Fibroblast of lung (primary cell): ENCODE measurements at places on chromosomes 1 and 21. TPM values are rescaled to one million over a fixed set of nuclear protein-coding genes. Genes with fewer than 3 reads are reported as not detected.

DNA sequence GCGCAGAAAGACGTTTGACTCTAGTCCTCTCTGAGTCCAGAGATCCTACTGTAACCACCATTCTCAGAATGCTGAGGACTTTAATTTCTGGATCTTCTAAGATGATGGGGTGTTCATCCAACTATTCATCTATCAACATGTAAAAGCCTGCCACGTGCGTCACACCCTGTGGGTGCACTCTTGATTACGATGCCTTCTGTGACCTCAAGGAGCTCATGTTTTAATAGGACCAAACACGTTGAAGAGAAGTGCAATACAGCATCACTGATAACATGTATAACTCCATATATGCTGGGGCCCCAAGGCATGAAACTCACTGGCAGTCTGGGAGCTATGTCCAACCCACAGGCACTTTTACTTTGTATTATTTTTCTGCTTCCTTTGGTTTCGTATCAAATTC lies 19.0 kb downstream of the KIAA0040 start:
- DNase-seq, result no peak

The SYTL1 gene
- polyA plus RNA-seq, result 0.02 and 0.03 TPM in 2 replicates

The TMED5 gene
- polyA plus RNA-seq, result 54.7 and 56.0 TPM in 2 replicates

The LENEP gene
- not detected in 2 replicates for polyA plus RNA-seq

DNA sequence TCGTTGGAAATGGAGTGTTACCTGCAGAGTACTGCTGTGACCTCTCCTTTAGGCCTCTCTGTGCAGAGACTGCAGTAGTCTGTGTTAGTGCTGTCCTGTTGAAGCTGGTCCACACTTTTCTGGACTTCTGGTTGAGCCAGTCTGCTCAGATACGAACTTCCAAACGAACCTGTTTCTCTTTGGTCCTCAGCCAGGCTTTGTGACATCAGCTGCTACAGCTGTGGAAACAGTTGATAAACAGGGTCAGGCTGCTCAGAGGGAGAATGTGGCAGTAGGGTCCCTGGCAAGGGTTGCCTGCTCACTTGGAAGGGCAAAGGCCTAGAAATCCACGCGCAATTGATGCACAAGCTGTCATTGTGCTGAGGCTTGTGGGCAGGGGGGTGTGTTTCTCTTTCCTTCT lies 98.8 kb downstream of the NOS1AP start:
- peak; percentile 15 for DNase-seq

GRCh38 chr1:162023547-162024501 lies at the start of gene OLFML2B:
Gene OLFML2B, minus strand, starts transcription at chr1:162023869. Its CDS starts 439 bp downstream, at chr1:162023430.
- peak; percentile 79 for DNase-seq

DNA sequence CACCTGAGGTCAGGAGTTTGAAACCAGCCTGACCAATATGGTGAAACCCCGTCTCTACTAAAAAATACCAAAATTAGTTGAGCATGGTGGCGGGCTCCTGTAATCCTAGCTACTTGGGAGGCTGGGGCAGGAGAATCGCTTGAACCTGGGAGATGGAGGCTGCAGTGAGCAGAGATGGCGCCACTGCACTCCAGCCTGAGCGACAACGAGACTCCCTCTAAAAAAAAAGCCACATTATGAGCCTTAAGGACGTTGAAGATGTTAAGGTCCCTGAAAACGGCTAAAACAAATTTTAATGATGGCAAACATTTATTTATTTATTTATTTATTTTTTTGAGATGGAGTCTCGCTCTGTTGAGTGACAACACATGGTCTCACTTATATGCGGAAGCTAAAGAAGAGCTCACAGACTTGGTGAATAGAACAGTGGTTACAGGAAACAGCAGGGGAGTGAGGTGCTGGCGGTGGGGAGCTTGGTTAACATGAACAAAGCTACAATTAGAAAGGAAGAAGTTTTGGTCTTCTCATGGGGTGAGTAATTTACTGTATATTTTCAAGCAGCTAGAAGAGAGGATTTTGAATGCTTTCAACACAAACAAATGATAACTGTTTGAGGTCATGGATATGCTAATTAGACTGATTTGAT lies 47.1 kb downstream of the TCP10L start:
- DNase-seq, result no peak

GRCh38 chr1:21666576-21667320 lies 2.4 kb downstream of the RAP1GAP start:
- no peak for DNase-seq

The AIM2 gene
- polyA plus RNA-seq, result not detected in 2 replicates

- peak; percentile 24 for DNase-seq
Measured at GRCh38 chr1:223531742-223532341, 133.7 kb downstream of the CAPN8 start.

The LRRC38 gene
- not detected in 2 replicates for polyA plus RNA-seq

GRCh38 chr1:200445213-200445612 lies 35.4 kb upstream of the ZNF281 start:
- DNase-seq, result peak; percentile 64

GRCh38 chr1:73674945-73675561 lies 522.9 kb downstream of the LRRIQ3 start:
- DNase-seq, result peak; percentile 12

The IGSF9 gene
- polyA plus RNA-seq, result not detected in 2 replicates

GRCh38 chr1:73218995-73219546 lies 936.7 kb upstream of the NEGR1 start:
- DNase-seq, result no peak

The CEPT1 gene
- polyA plus RNA-seq, result 20.7 and 26.4 TPM in 2 replicates

The AMY1C gene
- polyA plus RNA-seq, result not detected in 2 replicates

- peak; percentile 2 for DNase-seq
Measured at GRCh38 chr1:176949033-176949662, 215.4 kb downstream of the ASTN1 start.

- no peak for DNase-seq
Measured at GRCh38 chr1:174273190-174273589, 113.9 kb downstream of the RABGAP1L start.

GRCh38 chr1:225777058-225777582 lies 506 bp upstream of the SRP9 start:
- no peak for DNase-seq

DNA sequence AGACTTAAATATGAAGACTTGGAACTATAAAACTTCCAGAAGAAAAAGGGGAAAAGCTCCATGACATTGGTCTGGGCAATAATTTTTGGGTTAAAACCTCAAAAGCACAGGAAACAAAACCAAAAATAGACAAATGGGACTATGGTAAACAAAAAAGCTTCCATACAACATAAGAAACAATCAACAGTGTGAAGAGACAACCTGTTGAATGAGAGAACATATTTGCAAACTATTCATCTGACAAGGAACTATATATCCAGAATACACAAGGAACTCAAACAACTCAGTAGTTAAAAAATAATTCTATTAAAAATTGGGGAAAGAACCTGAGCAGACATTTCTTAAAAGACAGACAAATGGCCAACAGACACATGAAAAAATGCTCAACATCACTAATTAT lies 192.7 kb upstream of the ZNHIT6 start:
- no peak for DNase-seq

The TNFRSF18 gene
- 0.10 TPM in 1 of 2 replicates, not detected in the other for polyA plus RNA-seq

- DNase-seq, result no peak
Measured at GRCh38 chr1:39497585-39497984, 6.1 kb downstream of the BMP8A start.

- DNase-seq, result no peak
Measured at GRCh38 chr21:34817821-34818661, 149.2 kb downstream of the CLIC6 start.
